A549 treated with Hydrocortisone at 1 μM for 4 hours (cell line): ENCODE measurements at places on chromosomes 12 and 14. TPM values are rescaled to one million over a fixed set of nuclear protein-coding genes. Genes with fewer than 3 reads are reported as not detected.

The BDKRB2 gene
- 0.80 to 1.4 TPM (median 1.1 TPM) in 5 replicates for total RNA-seq

The RERGL gene
- not detected in 5 replicates for total RNA-seq

The FGD6 gene
- 9.5 to 14.8 TPM (median 13.6 TPM) in 5 replicates for total RNA-seq

The FAM186B gene
- total RNA-seq: 0.05 to 0.16 TPM (median 0.13 TPM) in 5 replicates

The CMKLR1 gene
- total RNA-seq: 0.01 to 0.21 TPM (median 0.05 TPM) in 4 of 5 replicates, not detected in the other

The PLEK2 gene
- 16.6 to 20.6 TPM (median 19.6 TPM) in 5 replicates for total RNA-seq

The KRT82 gene
- not detected in 5 replicates for total RNA-seq

The B3GNT4 gene
- total RNA-seq: 0.62 to 0.86 TPM (median 0.79 TPM) in 5 replicates

The GLS2 gene
- total RNA-seq: 0.13 to 0.31 TPM (median 0.21 TPM) in 5 replicates

The ETFBKMT gene
- 0.88 to 1.3 TPM (median 1.1 TPM) in 5 replicates for total RNA-seq

The FGD4 gene
- total RNA-seq: 12.4 to 23.0 TPM (median 18.2 TPM) in 5 replicates

The CPM gene
- 5.5 to 7.4 TPM (median 5.7 TPM) in 5 replicates for total RNA-seq

The NTS gene
- 56.8 to 100 TPM (median 81.1 TPM) in 5 replicates for total RNA-seq

The BATF gene
- total RNA-seq: 0.10 TPM in 1 of 5 replicates, not detected in the others

The RAB21 gene
- 38.3 to 54.4 TPM (median 40.1 TPM) in 5 replicates for total RNA-seq

The VRTN gene
- total RNA-seq: 0.03 TPM in 1 of 5 replicates, not detected in the others

The SLC38A4 gene
- total RNA-seq: 0.07 to 0.38 TPM (median 0.22 TPM) in 5 replicates

The UBR7 gene
- total RNA-seq: 22.4 to 33.7 TPM (median 24.8 TPM) in 5 replicates

The NPFF gene
- total RNA-seq: not detected in 5 replicates

The LYZ gene
- total RNA-seq: 0.05 to 0.37 TPM in 2 of 5 replicates, not detected in the others
